T-helper 17 cell (primary cell): ENCODE measurements at places on chromosomes 6 and 20. TPM values are rescaled to one million over a fixed set of nuclear protein-coding genes. Genes with fewer than 3 reads are reported as not detected.

The FHL5 gene
- total RNA-seq = not detected

The MTO1 gene
- total RNA-seq = 37.1 TPM

DNA sequence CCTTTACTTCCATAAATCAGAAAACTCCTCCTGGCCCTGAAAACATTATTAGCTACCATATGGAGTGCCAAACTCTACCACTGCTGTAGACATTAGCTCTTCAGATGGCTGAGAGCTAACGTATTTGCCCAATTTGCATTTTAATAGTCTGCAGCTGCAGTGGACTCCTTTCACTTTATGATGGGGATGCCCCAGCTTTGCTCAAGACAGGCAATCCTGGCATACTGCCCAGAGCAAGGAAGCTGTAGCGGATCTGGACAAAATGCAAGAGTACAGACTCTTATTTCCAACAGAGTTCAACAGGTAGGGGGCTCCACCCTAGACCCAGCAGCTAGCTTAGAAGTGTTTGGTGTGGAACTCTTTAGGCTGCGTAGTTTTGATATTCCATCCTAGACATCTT is 246.7 kb downstream of the FOXC1 start:
- DNase-seq = no peak

- no peak for DNase-seq
Measured at GRCh38 chr20:8213270-8213669, 81.2 kb downstream of the PLCB1 start.

DNA sequence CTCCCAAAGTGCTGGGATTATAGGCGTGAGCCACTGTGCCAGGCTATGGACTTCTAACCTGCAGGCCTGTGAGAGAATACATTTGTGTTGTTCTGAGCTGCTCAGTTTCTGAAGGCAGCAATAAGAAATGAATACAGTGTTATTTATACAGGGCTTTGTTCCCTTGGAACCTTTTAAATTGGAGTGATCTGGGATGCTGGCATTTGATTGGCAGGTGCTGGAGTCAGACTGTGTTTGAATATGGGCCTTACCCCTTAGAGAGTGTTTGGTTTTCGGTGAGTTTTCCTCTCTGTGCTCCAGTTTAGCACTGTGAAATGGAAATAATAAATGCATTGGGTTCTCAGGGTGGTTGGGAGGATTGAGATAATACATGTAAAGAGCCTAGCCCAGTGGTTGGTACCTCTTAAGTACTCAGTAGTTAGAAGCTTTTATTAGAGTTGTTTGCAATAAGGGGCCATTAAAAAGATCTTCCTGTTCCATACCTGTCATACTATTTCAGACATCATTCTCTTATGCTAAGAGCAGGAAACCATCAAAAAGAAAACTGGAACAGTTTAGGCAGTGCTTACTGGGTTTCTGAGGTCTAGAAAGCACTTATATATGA is 22.1 kb downstream of the BMP6 start:
- DNase-seq = no peak

DNA sequence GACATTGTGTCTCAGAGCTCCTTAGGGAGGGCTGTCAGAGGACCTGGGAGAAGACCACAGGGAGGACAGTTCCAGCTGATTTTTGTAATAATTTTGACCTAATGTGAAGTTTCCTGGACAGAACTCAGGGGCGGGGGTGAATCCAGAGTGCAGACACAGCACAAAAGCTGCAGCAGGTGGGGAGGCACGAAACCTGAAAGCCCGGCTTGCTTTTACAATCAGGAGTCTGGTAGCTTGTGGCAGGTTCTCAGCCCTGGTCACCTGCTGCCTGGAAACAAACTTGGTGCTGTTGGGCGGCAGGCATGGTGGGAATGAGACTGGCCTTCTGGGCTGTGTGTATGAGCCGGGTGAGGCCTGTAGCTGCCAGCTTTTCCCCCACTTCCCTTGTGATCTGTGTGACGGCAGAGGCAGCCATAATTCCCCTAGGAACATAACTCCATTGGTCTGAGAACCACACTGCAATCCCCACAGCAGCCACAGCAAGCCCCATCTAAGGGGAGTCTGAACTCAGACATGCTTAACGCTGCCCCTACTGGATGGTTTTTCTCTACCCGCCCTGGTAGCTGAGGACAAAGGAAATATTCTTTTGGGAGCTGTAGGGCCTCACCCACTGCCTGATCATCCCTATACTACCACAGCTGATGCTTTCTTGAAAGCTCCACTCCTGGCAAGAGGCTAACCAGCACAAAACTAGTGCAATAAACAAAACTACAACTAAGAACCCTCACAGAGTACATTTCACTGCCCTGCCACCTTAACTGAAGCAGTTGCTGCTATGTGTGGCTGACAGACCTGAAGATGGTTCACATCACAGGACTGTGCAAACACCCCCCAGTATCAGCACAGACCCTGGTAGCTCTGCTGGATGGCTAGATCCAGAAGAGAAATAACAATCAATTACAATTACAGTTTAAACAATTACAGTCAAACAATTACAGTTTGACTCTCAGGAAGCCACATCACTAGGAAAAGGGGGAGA is 1055.1 kb upstream of the GJE1 start:
- DNase-seq = no peak

GRCh38 chr20:60541991-60542390 is 583.8 kb downstream of the CDH26 start:
- no peak for DNase-seq
